ENCODE measurements at places on chromosomes 1 and 21.
A peak's percentile ranks its signal among the peaks of the same experiment; 100 is the strongest.

GRCh38 chr1:153953859-153954365 lies 4.5 kb downstream of the CRTC2 start:
- no peak for DNase-seq

DNA sequence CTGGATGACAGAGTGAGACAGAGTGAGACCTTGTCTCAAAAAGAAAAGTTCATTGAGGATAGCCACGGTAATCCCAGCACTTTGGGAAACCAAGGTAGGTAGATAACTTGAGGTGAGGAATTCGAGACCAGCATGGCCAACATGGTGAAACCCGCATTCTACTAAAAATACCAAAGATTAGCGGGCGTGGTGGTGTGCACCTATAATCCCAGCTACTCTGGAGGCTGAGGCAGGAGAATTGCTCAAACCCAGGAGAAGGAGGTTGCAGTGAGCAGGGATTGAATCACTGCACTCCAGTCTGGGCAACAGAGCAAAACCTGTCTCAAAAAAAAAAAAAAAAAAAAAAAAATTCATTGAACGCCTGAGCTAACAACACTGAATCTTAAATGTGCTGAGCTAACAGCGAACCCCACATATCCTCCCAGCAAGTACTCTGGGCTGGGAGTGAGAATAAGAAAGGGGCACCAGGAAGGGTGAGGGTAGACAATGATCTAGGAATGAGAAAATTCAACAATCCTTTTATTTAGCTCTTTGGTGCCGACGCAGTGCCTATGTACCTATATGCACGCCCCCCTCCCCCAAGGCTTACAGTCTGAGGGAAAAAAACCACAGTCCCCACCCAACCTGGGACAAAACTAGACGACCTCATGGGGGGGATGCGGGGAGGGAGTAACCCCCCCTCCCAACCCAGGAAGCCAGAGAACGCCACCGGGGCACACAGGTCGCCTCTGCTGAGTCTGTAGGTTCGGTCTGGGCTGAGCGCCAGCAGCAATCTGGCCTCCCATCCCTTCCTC lies 1.4 kb upstream of the CACNA1S start:
- DNase-seq, result no peak

GRCh38 chr1:204074274-204075138 lies 1.6 kb downstream of the SOX13 start:
- no peak for DNase-seq

- DNase-seq, result peak; percentile 69
Observed at GRCh38 chr21:37257511-37257966, 9.6 kb downstream of the VPS26C start.

DNA sequence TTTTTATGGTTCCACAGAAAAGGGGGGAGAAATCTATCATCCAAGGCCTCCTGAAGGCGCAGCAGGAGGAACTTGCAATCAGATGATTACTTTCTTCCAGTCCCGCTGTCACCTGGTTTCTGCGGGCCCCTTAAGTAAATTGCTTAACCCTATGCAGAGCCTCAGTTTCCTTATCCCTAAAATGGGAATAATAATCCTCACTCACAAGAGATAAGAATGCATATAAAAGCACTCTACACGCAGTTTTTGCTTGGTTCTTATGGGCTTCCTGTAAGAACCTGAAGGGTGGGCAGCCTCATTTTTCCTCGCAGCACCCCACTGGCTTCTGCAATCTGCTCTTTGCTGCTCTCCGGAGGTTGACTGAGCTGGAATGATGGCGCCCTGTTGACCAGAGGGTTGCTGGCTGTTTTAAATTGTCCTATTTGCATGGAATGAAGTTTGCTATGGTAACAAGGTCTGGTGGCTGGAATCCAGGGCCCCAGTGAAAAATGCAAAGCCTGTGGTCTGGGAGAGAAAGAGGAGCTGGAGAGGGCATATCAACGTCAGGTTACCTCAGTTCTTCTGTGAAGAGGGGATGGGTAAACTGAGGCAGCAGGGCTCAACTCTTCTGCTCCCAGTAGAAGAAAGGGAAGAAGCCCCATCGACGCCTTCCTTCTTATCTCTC lies 1.0 kb upstream of the KAZN start:
- no peak for DNase-seq

- DNase-seq, result no peak
Observed at GRCh38 chr1:170670802-170671628, 7.1 kb downstream of the PRRX1 start.

DNA sequence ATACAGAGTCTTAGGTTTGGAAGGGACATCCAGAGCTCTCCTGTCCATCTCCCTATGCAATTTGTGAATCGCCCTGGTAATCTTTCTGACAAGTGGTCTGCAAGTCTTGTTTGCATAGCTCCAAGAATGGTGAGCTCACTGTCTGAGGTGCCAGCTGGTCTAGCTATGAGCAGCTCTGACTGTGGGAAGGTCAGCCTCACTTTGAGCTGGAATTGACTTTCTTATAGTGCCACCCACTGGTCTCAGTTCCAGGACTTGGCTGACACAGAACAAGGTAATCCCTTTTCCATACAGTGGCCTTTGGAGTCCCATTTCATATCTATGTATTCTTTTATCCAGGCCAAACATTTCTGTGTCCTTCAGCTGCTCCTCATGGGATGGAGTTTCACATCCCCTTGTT lies 95.6 kb upstream of the C8B start:
- DNase-seq, result no peak

- DNase-seq, result no peak
Observed at GRCh38 chr1:24389231-24389678, 24.3 kb downstream of the STPG1 start.

DNA sequence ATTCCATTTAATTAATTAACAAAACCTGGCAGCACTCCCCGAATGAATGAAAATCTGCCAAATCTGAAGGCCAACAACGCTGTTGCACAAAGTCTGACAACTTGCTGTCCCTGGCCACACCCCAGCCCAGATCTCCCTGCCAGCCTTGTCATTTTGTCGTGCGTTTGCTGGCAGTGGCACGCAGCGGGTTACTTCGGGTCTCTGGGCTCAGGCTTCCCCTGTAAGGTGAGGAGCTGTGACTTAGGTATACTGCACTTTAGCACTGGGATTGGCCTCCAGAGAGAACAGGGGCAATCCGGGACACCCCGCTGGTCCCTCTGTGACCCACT lies 34.3 kb upstream of the SIM2 start:
- DNase-seq, result no peak

- no peak for DNase-seq
Observed at GRCh38 chr1:924656-925560, 1.2 kb downstream of the SAMD11 start.

- no peak for DNase-seq
Observed at GRCh38 chr1:226737819-226738420, 1.2 kb downstream of the ITPKB start.

DNA sequence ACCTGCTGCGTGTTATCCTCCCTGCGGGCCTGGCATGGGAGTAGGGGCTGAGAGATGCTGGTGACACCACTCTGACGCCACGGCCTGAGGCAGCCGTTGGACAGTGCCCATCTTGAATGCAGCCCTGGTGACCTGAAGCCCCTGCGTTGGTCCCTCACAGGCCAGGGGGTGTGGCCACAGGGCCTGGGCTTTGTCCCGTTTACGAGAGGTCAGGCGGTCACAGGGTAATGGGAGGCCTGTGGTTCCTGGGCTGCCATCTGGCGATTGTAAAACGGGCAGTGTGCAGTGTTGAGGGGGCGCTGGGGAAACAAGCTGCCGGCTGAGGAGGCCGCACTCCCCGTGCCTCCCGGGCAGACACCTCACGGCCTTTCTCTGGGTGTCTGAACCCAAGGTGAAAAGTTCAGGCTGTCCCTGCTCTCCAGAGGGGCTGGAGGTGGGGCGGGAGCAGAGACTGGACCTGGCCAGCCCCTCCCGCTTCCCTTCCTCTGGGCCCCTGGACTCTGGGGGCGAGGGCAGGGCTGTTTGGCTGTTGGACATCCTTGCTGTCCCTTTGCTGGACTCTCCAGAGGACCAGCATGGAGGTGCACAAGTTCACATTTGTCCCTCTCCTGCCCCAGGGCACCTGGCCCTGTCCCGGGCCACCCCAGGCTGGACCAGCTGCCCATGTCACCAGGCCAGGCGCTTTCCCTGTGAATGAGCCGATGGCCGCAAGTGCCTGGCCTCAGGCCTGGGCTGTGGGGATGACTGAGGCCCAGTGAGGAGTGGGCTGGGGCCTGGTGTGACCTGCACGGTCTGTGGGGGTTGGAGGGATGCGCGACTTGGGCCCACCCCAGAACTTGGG lies 42.4 kb downstream of the SKI start:
- no peak for DNase-seq

DNA sequence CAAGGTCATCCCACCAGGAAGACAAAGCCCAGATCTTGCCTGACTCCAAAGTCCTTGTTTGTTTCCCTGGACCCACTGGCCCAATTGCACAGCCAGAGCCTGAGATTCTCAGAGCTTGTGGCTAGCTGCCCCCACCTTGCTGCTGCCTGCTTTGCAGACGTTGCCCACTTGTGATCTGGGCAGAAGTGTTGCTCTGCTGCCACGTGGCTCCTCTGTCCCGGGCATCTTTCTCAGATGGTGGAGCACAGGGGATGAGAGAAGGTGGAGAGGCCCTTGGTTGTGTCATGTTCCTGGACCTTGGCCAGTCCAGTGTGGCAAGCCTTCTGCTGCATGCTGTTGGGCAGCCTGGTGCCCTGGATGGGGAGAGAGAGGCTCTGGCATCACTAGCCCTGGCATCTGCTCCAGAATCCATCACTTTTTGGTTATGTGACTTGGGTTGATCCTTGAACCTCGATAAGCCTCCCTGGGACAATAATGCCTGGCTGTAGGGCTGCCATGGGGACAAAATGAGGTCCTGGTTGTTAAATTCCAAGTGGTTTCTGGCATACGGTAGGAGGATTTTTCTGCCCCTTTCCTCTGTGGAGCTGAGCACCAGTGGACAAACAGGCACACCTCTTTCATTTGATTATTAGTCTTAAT lies 1.5 kb upstream of the NR0B2 start:
- no peak for DNase-seq

GRCh38 chr1:25217598-25218232 lies 14.6 kb downstream of the SYF2 start:
- DNase-seq, result no peak

DNA sequence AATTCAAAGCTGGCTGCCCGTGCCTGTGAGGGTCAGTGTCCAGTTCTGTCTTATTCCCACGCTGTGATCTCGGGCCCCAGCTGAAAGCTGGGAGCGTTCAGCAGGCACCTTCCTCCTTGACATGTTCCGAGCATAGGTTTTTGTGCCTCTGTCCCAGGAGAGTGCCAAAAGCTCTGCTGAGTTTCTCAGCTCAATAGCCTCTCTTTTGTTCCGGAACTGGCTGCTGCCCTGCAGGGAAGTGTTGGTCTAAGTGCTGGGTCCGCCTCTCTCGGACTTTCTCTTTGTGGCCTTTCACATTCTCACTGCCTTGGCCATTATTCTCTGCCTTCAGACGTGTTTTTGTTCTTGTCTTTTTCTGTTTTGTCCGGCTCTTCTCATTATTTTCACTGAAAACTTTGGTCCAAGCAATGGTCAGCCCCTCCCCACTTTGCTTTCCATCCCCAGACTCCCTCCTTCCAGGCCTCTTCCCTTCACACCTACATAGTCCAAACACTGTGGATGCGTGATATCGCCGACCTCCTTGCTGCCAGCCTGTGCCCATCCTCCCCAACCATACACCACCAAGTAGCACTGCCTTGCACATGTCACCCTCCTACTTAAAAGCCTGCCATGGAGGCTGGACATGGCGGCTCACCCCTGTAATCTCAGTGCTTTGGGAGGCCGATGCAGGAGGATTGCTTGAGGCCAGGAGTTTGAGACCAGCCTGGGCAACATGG lies 233.8 kb downstream of the RHOU start:
- no peak for DNase-seq

DNA sequence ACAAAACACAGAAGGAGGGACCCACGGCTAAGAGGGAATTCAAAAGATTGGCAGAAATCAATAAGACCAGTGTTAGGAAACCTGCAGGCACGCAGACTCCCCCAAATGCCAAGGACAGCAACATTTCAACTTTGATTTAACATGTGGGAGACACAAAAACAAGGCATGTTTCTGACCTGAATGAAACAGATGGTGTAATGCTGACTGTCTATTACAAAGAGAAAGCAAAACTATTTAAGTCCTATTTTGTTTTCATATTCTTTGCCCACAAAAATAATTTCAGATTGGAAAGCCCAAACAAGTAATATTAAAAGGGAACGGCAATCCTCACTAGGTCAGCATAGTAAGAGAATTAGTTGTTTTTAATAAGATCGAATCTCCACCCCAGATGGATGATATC lies 107.9 kb downstream of the S1PR1 start:
- DNase-seq, result no peak

DNA sequence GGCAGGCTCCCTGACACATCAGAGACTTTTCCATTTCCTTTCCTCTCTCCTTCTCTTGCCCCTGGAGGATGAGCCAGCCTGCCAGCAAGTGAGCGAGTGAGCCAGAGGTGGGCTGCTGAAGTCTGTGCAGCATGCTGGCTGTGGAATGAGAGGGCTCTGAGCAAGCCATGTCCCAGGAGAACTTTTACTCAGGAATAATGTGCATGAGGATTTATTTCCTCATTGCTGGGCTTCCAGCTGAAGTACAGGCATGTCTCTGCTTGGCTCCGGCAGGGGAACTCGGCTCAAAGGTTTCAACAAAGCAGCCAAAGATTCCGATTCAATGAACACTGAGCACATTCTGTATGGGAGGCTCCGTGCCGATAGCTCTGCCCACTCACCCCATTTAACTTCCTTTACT lies 43.7 kb downstream of the UBIAD1 start:
- no peak for DNase-seq

DNA sequence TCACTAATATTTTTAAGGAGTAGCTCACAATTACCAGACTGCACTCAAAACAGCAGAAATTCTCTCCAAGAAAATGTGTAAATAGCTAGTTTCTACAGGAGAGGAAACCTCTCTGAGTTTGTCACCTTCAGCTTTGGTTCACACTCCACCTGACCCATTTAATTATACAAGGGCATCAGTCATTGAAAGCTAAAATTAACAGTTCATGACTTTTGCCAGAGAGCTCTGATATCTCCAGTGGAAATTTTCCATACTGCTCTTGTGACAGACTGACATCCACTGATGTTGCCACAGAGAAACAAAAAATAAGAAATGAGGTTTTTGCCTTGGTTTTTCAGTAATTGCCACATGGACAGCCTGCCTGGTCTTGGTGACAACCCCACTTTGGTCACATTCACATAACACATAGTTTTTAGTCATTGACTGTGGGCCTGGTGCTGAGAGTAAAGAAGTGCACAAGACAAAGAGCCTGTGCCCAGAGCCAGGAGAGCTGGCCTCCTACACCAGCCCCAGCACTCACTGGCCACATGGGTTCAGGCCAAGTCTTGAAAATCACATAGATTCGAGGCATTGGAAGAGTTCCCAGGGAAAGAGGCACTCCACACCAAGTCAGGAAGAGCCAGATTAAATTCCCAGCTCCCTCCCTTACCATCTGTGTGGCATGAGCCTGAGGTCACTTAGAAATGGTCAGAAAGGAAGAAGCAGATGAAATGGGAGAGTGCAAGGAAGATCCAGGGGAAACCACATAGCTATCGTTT lies 13.8 kb upstream of the SIM2 start:
- DNase-seq, result no peak

- DNase-seq, result no peak
Observed at GRCh38 chr1:17277511-17278159, 28.7 kb downstream of the PADI3 start.

DNA sequence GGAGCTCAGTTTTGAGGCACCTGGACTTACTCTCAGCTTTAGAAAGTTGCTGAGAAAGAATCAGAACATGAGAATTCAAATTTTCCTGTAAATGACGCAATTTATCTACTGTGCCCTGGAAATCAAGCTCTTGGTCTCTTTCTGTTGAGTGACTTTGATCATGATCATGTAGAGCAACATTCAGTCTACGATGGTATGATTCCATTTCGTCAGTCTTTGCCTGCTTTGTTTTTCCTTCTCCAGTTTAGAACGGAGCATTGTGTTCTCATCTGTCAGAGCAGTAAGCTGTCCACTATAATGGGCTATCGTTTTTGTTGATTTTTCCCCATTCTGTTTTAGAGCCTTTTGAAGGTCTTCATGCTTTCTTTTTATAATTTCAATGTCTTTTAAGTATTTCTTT lies 20.7 kb downstream of the SFT2D2 start:
- no peak for DNase-seq
